ENCODE measurements at places on chromosomes 2 and 18.
A peak's percentile ranks its signal among the peaks of the same experiment; 100 is the strongest.

- DNase-seq = no peak
Observed at GRCh38 chr2:156021146-156022040, 311.1 kb downstream of the NR4A2 start.

- DNase-seq = no peak
Observed at GRCh38 chr2:182281276-182281675, 145.6 kb downstream of the PDE1A start.

DNA sequence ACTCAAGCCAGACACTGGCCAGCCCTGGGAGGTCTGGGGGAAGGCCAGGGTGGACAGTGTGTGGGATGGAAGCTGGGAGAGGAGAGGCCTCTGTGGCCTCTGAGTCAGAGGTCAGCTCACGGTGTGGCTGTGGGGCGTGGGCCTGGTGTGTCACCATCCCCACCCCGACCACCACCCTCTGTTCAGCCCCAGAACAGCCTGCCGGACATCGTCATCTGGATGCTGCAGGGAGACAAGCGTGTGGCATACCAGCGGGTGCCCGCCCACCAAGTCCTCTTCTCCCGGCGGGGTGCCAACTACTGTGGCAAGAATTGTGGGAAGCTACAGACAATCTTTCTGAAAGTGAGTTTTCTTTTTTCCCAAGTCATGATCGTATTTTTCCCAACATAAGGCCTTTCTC, 110.5 kb downstream of the DYSF start:
- DNase-seq = peak; percentile 17

DNA sequence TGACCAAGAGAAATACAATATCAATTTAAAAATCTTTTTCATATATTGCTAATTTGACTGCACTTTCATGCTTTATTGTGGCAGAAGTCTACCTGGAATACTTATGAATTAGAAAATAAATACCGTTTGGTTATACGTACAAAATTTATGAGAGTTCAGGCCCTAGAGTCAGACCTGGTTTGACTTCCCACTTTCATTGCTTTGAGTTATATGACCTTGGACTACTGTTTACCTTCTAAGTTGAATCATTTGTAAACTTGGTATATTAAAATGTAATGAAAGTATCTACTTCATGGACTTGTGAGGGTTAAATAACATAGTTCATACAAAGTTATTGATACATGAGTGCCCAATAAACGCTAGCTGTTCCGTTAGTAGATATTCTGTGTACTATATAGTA, 12.0 kb downstream of the VAPA start:
- no peak for DNase-seq

GRCh38 chr2:3469486-3469885, 49.8 kb downstream of the ADI1 start:
- DNase-seq = no peak

DNA sequence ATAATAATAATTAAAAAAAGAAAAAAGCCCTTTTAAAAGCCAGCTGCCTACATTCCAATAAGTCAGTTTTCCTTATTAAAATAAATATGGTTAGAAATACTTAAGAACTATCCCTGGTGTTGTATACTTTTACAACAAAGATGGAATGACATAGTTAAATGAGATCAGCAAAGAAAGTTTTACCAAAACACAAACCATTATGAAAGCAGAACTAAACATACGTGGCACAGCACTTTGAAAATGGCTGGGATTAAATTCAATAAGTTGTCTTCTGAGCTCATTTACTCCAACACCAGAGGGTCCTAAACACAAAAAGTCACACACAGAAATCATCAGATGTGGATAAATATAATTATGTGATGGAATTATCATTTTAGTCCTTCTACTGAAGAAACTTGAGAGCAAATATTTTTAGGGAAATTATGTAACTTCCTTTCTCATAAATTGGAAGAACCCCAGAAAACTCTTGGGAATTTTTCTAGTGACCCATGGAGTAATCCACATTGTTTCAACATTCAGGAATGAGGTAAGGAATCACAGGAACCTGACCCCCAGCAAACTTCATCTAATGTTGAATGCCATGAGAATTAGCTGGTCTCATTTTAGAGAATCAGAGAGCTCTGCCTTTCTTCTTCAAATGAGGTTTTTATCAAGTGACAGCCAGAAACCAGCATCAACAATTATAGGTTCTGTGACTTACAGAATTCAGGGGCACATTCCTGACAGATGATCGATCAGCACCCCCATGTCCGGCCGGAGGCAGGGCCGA, 11.5 kb upstream of the TMEM237 start:
- DNase-seq = peak; percentile 95

- DNase-seq = no peak
Observed at GRCh38 chr2:95215018-95215612, 7.8 kb downstream of the ZNF892 start.

- no peak for DNase-seq
Observed at GRCh38 chr2:66447677-66448076, 12.8 kb downstream of the MEIS1 start.

DNA sequence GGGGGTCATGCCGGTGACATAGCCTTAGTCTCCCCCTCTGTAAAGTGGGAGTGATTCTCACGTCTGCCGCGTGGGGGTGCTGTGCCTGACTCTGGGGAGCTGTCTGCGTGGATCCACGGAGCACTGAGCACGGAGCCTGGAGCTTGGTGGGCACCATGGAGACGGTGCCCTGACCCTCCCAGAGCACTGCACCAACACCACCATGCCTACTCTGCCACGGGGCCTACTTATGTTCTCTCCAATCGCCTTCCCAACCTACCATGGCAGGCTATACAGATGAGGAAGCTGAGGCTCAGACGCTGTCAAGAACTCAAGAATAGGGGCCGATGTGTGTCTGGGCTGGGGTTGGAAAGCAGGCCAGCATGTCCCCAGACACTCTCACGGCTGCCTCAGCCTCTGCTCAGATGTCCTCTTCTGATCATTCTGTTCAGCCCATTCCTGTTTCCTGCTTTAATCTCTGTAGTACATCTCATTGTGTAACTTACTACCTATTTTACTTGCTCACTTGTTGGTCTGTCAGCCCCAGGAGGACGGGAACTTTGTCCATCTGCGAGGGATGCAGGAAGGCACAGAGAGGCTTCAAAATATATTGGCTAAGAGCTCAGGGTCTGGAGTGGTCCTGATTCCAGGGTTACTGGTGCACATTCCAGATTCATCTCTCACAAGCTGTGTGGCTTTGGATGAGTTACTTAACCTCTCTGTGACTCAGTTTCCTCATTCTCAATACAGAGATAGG, 168.1 kb upstream of the HS6ST1 start:
- no peak for DNase-seq

DNA sequence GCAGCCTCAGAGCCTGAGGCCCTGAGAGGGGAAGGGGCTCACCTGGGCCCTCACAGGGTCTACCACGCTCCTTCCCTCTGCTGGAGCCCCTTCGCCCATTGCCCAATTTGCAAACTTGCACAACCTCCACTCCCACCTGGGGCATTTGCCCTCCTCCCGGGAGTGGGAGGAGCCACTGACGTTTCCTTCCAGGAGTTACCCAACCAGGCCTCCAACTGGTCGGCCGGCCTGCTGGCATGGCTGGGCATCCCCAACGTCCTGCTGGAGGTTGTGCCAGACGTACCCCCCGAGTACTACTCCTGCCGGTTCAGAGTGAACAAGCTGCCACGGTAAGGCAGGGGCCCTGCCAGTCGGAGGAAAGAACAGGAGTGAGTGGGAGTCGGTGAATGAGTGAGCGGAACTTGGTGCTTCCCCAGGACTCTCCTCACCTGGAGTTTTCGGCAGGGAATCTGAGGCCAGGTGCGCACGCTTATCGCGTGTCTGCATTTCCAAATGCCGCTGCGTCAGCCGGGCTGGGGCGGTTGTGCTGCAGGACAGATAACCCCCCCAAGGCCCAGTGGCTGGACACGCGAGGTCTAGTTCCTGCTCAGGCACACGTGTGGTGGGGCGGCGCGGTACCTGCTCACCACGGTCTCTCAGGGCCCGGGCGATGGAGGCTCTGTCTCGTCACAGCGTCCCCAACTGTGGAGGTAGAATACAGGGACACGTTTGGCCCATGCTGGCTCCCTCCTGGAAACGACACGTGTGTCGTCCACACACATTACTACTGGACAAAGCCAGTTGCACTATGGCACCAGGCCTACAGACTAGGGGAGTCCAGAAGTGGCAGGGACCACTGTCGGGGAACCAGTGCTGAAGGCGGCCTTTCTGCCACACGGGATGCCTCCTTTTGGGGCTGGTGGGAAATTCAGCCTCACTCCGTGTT, 11.7 kb downstream of the ANO7 start:
- no peak for DNase-seq

- no peak for DNase-seq
Observed at GRCh38 chr2:159867567-159868361, 69.8 kb upstream of the CD302 start.

GRCh38 chr2:9558948-9559381, 3.3 kb upstream of the ADAM17 start:
- DNase-seq = peak; percentile 73

DNA sequence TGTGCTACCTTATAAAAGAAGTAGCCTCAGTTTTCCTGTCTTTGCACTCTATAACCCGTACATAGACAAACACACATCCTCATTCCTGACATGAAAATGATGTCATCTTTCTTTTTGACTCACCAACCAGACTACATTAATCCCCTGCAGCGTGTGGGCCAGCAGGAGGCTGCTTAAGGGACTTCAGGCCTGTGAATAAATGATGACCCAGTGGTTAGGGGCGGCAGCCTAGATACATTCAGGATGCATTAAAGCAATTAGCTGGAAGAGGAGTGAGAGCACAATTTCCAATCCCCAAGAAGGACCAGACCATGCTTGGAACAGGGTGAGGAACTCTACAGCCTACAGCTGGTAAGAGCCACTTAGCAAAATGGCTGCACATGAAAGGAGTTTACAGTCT, 57.3 kb upstream of the KLF7 start:
- peak; percentile 91 for DNase-seq

GRCh38 chr2:120231564-120231973, 8.4 kb upstream of the TMEM185B start:
- DNase-seq = no peak

- no peak for DNase-seq
Observed at GRCh38 chr18:57845605-57846074, 42.5 kb upstream of the ATP8B1 start.

GRCh38 chr2:5539282-5540165, 152.7 kb upstream of the SOX11 start:
- DNase-seq = no peak

GRCh38 chr2:75342504-75343175, 143.3 kb upstream of the TACR1 start:
- DNase-seq = no peak

GRCh38 chr2:166090908-166091307, 36.9 kb downstream of the SCN1A start:
- no peak for DNase-seq

GRCh38 chr2:48287976-48288375, 242.0 kb upstream of the STON1 start:
- DNase-seq = no peak

GRCh38 chr18:63365876-63366212, 1.2 kb downstream of the KDSR start:
- DNase-seq = no peak

DNA sequence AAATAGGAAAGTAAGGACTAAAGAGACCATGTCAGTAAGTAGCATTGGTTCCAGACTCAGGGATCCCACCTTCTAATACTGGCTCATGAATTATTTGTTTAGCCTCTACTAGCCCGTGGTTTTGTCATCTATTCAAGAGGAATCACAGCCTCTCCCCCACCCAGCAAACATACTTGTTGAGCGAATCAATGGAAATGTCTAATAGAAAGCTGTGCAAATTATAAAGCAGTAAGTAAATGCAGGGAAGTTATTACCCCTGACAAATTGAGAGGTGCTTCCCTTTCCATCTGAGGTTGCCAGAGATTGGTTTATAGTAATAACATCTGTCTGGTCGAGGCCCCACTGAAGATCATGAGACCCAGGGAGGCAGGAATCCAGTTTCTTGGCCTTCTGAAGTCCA, 219.3 kb upstream of the OSR1 start:
- peak; percentile 51 for DNase-seq

GRCh38 chr2:149561309-149561926, 26.2 kb downstream of the MMADHC start:
- peak; percentile 31 for DNase-seq

DNA sequence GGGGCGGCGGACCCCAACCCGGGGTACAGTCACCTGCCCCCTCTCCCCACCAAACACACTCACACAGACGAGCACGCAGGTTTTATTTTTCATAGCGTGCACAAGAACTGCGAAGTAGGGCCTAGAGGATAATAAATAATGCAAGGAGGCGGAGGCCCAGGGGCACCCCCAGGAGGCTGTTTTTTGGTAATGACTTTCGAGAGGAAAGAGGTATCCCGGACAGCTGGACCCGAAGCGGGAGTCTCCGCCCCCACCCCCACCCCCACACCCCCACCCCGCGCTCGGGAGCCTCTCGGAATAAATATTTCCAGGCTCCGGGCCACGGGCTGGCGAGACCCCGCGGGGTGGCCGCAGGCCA, 3.4 kb downstream of the CYP26B1 start:
- no peak for DNase-seq

- DNase-seq = no peak
Observed at GRCh38 chr2:164746713-164747112, 94.9 kb downstream of the COBLL1 start.

Data from fibroblast of skin of scalp (primary cell).